ENCODE measurements at places on chromosomes 7 and 10.

DNA sequence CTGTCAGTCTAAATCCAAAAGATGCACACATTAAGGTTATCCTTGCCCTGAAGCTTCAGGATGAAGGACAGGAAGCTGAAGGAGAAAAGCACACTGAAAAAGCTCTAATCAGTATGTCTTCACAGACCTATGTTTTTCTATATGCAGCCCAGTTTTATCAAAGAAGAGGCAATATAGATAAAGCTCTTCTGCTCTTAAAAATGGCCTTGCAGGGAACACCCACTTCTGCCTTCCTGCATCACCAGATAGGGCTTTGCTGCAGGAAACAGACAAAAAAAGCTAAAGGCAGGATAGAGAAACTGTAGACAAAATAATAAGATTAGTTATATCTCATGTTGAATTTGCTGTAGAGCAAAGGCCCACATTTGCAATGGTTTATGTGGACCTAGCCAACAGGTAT, 14.9 kb upstream of the IFIT1B start:
- no peak for DNase-seq

- no peak for DNase-seq
Measured at GRCh38 chr7:103699032-103699431, 253.0 kb upstream of the SLC26A5 start.

- no peak for DNase-seq
Measured at GRCh38 chr10:31675726-31676125, 252.9 kb downstream of the ARHGAP12 start.

- no peak for DNase-seq
Measured at GRCh38 chr10:68576118-68576517, 16.0 kb downstream of the TET1 start.

- DNase-seq, result no peak
Measured at GRCh38 chr10:99777918-99778714, 4.3 kb upstream of the ABCC2 start.

DNA sequence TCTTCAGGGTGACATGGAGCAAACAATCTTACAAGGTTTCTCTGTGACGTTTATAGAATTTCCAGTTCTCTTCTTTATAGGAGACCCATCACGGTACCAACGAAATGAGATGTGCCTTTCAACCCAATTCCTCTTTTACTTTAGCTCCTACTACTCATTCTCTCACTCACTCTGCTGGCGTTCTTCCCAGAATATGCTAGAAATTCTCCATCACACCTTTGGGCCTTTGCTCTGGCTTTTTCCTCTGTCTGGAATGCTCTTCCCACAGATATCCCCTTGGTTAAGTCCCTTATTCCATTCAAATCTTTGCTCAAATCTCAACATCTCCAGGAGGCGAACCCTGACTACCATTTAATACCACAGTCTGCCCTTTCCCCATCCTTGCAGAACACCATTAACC, 39.0 kb downstream of the SEMA3C start:
- DNase-seq, result no peak

DNA sequence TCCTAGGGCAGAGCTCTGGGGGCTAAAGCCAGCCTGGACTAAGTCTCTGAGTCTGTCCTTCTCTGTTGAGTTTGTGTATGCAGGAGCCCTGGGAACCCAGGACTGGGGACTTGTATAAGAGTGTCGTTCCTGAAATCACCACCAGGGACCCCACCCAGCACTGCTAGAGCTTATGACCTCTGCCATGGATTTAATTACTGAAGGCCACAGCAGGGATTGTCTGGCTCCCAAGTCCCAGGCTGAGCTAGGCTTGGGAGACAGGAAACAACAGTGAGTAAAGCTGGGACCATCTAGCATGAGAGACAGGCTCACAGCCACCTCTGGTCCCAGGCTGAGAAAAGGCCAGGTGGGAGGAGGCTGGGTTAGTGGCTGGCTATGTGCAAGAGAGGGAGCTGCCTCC, 1.4 kb upstream of the TSPAN15 start:
- DNase-seq, result peak; percentile 66

DNA sequence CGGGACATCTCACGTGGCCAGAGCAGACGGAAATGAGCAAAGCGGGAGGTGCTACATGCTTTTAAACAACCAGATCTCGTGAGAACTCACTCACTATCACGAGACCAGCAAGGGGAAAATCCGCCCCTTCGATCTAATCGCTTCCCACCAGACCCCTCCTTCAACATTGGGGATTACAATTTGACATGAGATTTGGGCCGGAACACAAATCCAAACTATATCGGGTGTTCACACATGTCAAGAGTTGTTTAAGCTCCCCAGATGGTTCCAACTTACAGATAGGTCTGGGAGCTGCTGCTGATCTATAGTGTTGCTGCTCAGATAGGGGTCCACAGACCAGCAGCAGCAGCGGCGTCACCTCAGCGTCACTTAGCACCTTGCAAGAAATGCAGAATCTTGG, 194.9 kb downstream of the GPAM start:
- no peak for DNase-seq
